ENCODE measurements at places on chromosomes 1 and 21.
A peak's percentile ranks its signal among the peaks of the same experiment; 100 is the strongest.

GRCh38 chr1:46401964-46402626 is 8.0 kb downstream of the FAAH start:
- peak; percentile 88 for DNase-seq

GRCh38 chr1:162654915-162655620 is 22.8 kb downstream of the DDR2 start:
- DNase-seq: no peak

DNA sequence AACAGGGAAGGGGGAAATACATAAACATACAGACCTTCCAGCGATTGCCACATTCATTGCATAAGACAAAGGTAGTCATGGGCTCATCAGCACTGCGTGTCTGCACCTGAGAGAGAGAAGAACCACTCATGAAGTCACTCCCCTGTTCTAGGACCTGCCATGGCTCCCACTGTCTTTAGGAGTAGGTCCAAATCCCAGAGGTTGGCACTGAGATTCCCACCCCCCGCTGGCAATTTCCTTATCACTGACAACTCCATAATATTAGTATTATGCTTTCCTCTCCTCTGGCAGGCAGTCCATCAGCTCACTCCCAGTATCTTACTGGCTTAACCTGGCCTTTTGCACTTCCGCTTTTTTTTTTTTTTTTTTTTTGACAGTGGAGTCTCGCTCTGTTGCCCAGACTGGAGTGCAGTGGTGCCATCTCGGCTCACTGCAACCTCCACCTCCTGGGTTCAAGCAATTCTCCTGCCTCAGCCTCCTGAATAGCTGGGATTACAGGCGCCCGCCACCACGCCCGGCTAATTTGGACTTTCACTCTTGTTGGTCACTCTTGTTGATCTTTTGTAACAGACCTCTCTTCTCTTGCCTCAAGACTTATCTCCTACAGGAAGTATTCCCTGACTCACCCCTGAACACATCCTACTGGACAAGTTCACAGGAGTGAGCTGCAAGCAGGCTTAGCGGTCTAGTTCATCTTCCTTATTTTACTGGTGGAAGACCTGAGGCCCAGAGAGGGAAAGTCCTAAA is 14.8 kb upstream of the ZNF436 start:
- DNase-seq: peak; percentile 60

DNA sequence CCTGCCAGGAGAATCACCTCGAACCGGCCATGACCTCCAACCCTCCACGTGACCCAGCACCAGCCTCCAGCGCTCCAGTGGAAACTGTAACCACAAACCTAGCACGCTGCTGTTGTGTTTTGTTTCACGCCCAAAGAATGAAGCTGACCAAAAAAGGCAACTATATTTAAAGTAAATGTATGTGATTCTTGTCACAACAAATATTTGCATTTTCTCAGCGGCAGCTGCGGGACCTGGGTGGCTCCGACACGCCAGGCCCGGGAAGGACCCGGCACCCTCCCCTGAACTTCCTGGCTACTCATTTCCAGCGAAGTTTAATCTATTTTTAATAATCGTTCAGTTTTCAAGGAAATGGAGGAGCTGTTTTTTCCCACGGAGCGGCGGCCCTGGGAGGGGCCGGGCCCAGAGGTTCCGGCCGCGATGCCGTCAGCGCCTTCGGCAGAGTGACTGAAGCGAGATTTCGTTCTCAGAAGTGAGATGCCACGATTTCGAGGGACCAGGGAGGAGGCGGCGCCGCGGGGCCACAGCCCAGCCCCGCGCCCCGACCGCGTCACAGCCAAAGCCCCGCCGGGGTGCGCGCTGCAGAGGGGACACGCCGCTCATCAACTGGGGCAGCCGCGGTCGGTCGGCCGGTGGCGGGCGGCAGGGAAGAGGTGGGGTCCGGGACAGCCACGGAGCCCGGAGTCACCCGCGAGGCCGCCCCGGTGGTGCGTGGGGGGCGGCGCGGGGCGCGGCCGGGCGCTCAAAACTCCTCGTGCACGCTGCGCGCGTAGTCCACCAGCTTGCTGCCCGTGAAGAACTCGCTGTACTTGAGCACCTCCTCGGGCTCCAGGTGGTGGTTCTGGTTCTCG is 3.0 kb upstream of the TNFRSF4 start:
- no peak for DNase-seq

- DNase-seq: no peak
Measured at GRCh38 chr1:210908257-210908656, 225.7 kb downstream of the KCNH1 start.

GRCh38 chr1:6260433-6260934 is 414 bp downstream of the GPR153 start:
- DNase-seq: no peak

DNA sequence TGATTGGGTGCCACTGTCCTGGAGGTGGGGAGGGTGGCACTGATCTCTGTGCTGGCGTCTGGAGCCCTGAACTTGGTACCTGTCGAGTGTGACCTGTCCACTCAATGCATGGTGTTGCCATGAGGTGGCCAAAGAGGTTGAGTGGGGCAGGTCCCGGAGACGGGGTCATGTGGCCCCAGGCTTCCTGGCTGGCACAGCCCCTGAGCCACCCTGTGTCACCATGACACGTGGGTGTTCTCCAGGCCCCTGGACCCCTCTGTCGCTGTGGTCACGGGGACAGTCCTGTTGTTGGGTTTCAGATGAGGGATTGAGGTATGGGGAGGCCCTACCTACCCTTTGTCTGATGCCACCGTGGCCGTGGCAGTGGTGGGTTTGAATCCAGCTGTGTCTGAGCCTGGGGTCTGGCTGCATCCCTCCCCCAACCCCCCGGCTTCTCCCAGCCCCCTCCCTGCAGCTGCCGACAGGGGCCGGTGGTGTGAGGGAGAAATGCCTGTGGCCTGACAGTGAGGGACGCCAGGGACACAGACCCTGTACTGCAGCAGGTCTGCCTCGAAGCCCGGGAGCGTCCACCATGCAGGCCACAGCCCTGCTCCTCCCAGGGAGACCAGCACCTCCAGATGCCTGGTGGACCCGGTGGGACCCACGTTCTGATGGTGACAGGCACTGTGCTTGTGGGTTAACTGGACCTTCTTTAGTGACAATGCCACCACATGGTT is 12.0 kb downstream of the TRPM2 start:
- no peak for DNase-seq

DNA sequence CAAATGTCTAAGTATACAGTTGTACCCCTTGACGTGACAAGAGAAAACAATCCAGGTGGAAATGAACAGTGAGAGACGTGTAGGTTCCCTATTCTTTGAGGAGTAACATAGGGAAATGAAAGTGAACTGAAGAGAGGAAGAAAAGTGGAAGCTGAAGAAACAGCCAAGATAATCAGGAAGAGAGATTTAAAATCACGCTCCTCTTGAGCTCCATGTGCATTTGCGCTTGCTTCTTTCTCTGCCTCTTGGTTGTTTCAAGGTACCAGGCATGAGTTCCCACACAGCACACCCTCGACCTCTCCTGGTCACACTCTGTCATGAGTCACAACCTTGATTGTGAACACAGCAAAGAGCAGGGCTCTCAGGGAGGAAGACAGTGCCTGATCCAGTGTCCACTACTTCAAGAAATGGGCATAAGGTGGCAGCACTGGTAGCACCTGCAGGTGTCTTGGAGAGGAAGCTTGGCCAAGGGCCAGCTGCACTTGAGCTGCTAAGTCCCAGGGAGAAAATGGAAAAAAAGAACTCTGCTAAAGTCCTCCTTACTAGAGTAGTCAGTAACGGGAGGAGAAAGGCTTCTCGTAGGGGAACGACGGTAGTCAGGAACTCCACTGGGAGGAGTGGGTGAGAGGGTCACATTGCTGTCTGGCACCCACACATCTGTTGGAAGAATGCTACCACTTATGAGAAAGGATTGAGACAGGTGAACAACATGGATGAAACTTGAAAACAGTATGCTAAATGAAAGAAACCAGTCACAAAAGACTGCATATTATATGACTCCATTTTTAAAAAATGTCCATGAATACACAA is 18.3 kb upstream of the ARID1A start:
- DNase-seq: peak; percentile 48

- DNase-seq: no peak
Measured at GRCh38 chr1:61109158-61109557, 26.8 kb downstream of the NFIA start.

DNA sequence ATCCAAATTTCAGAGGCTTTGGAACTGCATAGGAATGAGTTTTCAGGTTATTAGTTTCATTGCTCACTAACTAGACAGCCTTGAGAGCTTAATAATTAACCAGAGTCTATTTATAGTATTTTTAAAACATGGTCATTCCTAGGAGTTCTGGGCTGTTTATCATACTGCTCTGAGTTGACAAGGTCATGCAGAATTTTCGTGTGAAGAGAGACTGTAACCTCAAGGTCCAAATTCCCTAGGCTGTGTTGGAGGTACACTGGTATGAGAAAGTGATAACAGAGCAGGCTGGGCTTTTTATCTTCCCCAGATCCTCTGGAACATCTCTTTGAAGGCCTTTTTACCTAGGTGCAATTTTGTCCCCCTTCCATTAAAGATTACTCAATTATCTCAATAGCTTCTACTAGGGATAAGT is 736.3 kb downstream of the LTN1 start:
- no peak for DNase-seq

DNA sequence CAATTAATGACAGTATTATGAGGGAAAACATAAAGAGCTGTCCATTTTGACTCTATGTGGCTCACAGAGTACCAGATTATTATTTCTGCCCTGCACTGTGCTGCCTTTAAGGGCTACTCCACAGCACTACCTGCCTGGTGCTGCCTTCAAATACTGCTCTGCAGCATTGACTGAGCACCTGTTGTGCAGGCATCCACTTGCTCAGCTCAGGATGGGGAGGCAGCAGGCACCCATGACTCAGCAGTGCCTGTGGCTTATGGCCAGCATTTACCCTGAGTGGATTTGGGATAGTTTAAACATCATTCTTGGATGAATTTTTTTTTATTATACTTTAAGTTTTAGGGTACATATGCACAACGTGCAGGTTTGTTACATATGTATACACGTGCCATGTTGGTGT is 953 bp upstream of the KPRP start:
- no peak for DNase-seq

- peak; percentile 69 for DNase-seq
Measured at GRCh38 chr1:53122201-53122885, 20.1 kb downstream of the SLC1A7 start.

- peak; percentile 62 for DNase-seq
Measured at GRCh38 chr21:39715804-39716397, 29.1 kb upstream of the IGSF5 start.

GRCh38 chr1:29269382-29269781 is 33.1 kb downstream of the PTPRU start:
- DNase-seq: no peak

DNA sequence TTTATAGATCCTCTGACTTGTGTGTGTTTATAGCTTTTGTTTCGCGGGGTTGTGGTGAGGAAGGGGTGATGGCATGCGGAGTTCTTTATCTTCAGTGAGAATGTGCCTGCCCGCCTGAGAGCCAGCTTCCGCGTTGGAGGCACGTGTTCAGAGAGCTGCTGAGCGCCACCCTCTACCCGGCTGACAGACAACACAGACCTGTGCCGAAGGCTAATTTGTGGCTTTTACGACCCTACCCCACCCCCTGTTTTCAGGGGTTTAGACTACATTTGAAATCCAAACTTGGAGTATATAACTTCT is 14.4 kb upstream of the CD101 start:
- no peak for DNase-seq

GRCh38 chr21:16863908-16864307 is 648.9 kb upstream of the CXADR start:
- no peak for DNase-seq

GRCh38 chr1:62423580-62424242 is 13.1 kb upstream of the USP1 start:
- DNase-seq: no peak

DNA sequence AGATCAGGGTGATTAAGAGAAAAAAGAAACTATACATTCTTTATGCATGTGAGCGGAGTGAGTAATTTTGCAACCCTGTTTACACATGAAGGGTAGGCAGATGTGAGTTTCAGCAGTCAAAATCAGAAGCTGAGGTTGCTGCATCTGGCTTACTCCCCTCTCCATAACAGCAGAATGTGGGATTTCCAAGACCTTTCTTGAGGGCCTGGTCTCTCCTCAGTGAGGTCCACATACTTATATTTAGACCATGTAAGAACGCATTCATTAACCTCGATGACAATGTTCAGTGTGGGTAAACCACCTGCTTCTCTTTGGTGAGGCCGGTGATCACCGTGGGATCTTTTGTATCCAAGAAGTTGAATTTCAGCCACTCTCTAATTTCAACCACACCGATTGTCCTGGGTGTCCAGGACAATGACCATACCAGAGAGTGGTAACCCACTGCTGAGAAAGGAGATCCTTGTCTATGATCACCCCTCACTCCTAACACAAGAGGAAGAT is 18.7 kb upstream of the RAP1A start:
- DNase-seq: no peak

DNA sequence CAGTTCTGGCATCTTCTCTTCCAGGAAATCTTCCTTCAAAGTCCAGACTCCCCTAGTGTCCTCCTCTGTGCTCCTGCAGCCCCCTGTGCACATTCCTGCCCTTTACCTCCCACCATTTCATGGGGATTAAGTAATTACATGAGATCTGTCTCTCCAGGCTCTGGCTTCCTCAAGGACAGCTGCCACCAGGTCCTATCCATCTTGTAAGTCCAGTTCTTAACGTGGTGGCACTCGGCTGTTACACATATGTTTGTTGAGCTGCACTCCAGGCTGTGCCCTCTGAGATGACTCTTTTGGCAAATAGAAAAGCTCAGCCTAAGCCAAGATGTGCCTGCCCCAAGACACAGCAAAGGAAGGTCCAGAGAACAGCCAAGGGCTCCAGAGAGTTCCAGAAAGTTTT is 57.4 kb upstream of the CAMK1G start:
- DNase-seq: no peak

GRCh38 chr1:56525489-56526041 is 53.8 kb downstream of the PLPP3 start:
- DNase-seq: peak; percentile 91

GRCh38 chr1:53343831-53344668 is 16.2 kb upstream of the LRP8 start:
- DNase-seq: no peak

GRCh38 chr1:231180034-231180433 is 18.2 kb downstream of the TRIM67 start:
- DNase-seq: no peak

- DNase-seq: peak; percentile 60
Measured at GRCh38 chr1:27299385-27300271, 22.3 kb upstream of the TMEM222 start.

DNA sequence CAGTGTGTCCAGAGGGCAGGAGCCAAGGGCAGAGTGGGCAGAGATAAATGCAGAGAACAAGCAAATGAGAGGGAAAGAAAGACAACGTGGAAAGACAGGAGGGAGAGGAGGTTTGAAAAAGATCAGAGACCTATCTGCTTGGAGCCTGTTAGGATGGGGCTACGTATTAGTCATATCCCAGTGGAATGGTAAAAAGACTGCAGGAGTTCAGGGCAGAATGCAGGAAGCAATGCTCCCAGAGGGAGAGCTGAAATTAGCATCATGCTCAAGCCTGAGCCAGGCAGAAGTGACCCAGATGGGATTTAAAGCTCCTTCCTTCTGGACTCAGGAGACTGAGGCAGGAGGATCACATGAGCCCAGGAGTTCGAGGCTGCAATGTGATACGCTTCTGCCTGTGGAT is 261.3 kb upstream of the CHRM3 start:
- DNase-seq: no peak

- no peak for DNase-seq
Measured at GRCh38 chr1:160207771-160208556, 2.8 kb downstream of the PEA15 start.
